Neural cell (in vitro differentiated cells): ENCODE measurements at places on chromosomes 5 and 9. TPM values are rescaled to one million over a fixed set of nuclear protein-coding genes. Genes with fewer than 3 reads are reported as not detected.

The OLFM1 gene
- polyA plus RNA-seq = 102 and 134 TPM in 2 replicates

The EXOC3 gene
- polyA plus RNA-seq = 27.7 and 33.6 TPM in 2 replicates

The NUDCD2 gene
- 17.7 and 28.2 TPM in 2 replicates for polyA plus RNA-seq

The GAS1 gene
- 1.4 and 1.6 TPM in 2 replicates for polyA plus RNA-seq

The MUSK gene
- not detected in 2 replicates for polyA plus RNA-seq

The TLX3 gene
- not detected in 2 replicates for polyA plus RNA-seq

The CCL21 gene
- not detected in 2 replicates for polyA plus RNA-seq

The ANKRD34B gene
- polyA plus RNA-seq = 0.08 and 0.32 TPM in 2 replicates

The IFNE gene
- polyA plus RNA-seq = not detected in 2 replicates

The ADCY2 gene
- polyA plus RNA-seq = 1.9 and 10.7 TPM in 2 replicates

The NTNG2 gene
- polyA plus RNA-seq = 0.26 and 0.43 TPM in 2 replicates

The TPPP gene
- polyA plus RNA-seq = 9.9 and 14.3 TPM in 2 replicates

The RNF208 gene
- 1.2 and 1.5 TPM in 2 replicates for polyA plus RNA-seq

The IFNA2 gene
- polyA plus RNA-seq = not detected in 2 replicates

The CPEB4 gene
- polyA plus RNA-seq = 37.9 and 42.2 TPM in 2 replicates

The STOML2 gene
- 98.3 and 98.5 TPM in 2 replicates for polyA plus RNA-seq

The MYMK gene
- polyA plus RNA-seq = not detected in 2 replicates

The MYO10 gene
- 3.1 and 3.2 TPM in 2 replicates for polyA plus RNA-seq

The FRMD3 gene
- polyA plus RNA-seq = 11.1 and 13.0 TPM in 2 replicates

The IL3 gene
- polyA plus RNA-seq = not detected in 2 replicates

The TAF11L10 gene
- polyA plus RNA-seq = not detected in 2 replicates

The FGD3 gene
- 8.3 and 9.3 TPM in 2 replicates for polyA plus RNA-seq

The IFNK gene
- not detected in 2 replicates for polyA plus RNA-seq

The KIF20A gene
- 1.9 and 2.1 TPM in 2 replicates for polyA plus RNA-seq

The PCSK1 gene
- 21.7 and 27.2 TPM in 2 replicates for polyA plus RNA-seq
